ENCODE measurements at places on chromosomes 11 and 22. TPM values are rescaled to one million over a fixed set of nuclear protein-coding genes. Genes with fewer than 3 reads are reported as not detected.
A peak's percentile ranks its signal among the peaks of the same experiment; 100 is the strongest.

The DRD2 gene
- total RNA-seq: not detected

The RFPL1 gene
- not detected for total RNA-seq

The CDON gene
- 2.5 TPM for total RNA-seq

The DRD4 gene
- total RNA-seq: 3.1 TPM

The SYTL2 gene
- 7.3 TPM for total RNA-seq

The GDPD4 gene
- total RNA-seq: not detected

The OR8B12 gene
- total RNA-seq: not detected

The POU2AF2 gene
- total RNA-seq: not detected

GRCh38 chr11:36041988-36042611, 98.2 kb downstream of the LDLRAD3 start:
- no peak for DNase-seq

- DNase-seq: no peak
These were observed 12.9 kb downstream of the NEAT1 start for GRCh38 chr11:65435411-65435931.

DNA sequence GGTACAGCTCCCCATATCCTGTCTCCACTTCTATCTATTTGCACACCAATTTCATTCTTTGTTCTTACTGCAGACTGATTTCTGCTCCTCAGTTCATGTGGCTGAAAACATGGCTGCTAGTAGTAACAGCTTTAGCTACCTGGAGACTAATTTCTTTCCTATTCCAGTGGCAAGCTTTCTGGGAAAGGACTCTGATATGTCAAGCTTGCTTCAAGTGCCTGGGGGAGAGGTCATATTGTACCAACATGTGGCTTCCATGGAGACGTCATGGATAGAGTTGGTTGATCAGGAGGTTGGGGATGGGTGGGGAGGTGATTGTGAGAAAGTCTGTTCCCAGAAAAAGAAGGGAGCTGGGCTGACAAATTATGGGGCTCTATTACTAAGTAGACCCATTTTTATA, 44.9 kb downstream of the ADM start:
- DNase-seq: no peak

DNA sequence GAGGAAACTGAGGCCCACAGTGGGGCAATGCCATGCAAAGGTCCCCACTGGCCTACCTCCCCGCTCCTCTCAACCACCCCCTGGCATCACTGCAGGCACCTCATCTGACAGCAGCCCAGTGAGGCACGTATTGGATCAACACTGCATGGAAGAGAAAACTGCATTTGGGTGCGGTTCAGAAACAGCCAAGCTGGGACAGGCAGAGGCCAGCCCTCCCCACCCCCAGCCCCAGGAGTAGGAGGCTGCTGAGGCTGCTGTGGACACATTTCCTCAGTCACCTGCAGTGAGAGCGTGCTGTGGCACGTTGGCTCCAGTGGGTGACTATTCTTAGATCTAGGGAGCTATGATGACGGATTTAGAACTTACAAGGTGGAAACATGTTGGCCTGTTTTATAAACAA, 63.7 kb downstream of the KCNC1 start:
- DNase-seq: no peak

DNA sequence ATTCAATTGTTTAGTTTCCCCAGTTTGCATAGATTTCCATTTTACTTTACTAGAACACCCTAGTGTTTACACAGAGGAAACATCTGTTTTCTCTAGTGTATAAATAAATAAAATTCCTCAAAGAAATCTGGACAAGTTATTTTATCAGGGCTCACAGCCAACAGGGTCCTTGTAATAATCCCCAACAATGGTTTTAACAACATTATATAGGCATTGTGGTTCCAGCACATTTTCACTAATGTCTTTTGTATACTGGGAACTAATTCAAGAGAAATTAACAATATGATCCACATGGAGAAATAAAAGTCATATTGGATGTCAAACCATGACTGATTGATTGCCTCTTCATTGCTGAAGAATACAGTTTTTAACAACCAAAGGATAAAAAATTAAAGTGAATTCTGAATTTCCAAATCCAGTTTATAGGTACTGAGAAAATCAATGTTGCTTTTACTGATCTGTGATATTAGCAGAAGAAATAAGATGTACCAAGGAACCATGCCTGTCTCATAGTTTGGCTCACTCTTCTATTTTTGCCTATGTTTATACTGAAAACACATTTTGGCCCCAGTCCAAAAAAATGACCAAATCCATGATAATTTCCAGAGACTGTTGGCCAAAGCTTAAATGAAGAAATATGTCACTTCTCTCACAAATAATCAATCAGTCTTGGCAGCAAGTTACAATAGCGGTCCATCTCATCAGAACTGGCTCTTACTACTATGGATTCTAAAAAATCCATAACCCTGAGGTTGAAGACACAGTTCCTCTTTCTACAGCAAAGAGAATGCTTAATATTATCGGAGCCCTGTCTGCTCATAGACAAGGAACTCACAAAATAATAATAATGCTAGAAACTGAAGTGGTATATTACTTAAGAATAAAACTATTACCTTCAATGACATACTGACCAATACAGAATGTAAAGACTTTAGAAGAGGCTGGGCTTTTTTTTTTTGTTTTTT, 1.4 kb upstream of the MS4A13 start:
- DNase-seq: no peak

DNA sequence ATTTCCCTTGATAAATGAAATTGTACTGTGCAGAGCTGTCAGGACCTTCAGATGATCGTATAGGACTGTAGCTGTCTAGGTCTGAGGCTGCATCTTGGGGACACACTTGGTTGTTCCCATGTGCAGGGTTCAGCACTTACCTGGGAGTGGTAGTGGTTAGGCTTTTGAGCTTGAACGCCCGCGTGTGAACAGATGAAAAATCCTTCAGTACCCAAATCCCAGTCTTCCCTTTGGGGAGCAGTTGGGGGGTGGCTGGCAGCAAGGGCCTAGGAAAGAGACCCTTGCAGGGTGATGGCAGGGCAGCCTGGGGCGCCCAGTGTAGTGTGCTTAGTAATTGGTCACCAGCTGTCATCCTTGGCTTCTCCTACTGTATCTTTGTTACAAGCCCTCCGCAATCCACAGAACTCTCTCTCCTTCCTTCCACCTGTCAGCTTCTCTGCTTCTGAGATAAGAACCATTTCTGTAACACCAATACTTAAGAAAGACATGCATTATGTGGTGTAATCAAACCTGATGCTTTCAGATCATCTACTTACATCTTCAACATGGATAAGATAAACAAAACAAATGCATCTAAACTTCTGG, 64.6 kb downstream of the MORC2 start:
- DNase-seq: no peak

DNA sequence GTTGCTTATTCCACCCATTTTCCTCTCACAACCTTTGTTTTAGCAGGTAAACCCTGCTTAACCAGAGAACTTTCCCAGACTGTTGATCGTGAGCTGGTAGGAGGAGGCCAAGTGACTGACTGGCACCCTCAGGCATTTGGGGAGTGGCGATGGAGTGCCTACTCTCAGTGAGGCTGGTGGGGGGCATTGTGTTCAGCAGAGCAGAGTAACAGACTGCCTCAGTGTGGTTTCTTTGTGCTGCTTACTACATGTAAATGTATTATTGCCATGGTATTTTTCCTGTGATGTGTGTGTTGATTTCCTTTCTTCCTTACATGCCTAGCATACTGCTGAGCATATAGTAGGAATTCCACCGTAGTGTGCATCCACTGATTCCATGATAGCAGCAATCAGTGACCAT, 2.6 kb downstream of the MARK2 start:
- no peak for DNase-seq

GRCh38 chr11:92226331-92227229, 2.0 kb downstream of the FAT3 start:
- no peak for DNase-seq

GRCh38 chr22:41781507-41781906, 19.0 kb upstream of the CCDC134 start:
- no peak for DNase-seq

DNA sequence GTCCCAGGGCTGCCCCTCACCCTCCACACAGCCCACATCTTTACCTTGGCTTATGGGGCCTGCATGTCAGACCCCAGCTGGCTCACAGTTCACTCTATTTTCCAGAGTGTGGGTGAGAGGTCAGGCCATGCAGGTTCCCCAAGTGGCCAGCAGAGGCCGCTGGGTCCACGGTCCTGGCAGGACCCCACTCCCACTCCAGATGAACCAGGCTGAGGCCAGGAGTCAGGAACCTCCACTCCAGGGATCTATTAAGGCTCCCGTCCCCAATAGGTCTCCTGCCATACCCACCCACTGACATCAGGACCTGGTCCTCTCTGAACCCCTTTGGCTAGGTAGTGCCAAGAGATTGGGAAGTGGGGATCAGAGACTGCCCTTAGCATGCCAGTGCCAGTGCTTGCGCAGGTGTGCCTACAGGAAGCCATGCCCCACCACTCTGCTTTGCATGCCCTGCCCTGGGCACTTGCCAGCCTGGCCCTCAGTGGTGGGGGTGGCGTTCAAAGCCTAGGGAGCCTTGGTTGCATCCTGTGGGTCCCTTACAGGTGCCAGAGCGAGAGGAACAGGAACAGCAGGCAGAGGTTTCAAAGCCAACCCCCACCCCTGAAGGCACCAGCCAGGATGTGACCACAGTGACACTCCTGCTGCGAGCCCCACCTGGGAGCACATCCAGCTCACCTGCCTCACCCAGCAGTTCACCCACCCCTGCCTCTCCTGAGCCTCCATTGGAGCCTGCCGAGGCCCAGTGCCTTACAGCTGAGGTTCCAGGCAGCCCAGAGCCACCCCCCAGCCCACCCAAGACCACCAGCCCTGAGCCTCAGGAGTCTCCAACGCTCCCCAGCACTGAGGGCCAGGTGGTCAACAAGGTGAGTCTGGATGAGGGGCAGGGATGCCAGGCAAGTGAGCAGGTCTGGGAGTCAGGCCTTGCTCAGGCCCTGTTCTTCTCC, 8.3 kb downstream of the SMTN start:
- peak; percentile 64 for DNase-seq

DNA sequence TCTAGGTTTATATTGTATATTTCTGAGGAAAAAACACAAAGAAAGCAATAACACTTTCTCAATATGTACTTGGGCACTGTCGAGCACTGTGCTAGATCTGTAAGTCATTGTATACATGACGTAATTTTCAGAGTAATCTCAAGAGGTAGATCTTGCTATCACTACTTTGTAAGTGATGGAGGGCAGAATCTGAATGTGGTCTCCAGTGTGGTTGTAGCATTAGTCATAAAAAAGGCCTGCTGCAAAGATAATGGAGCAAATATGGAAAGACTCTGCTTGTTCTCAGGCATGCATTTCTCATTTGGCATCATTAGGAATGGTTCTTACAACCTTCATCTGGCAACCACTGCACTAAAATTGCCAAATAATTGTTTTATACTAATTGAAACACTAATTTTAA, 419.8 kb upstream of the CCDC179 start:
- DNase-seq: no peak

DNA sequence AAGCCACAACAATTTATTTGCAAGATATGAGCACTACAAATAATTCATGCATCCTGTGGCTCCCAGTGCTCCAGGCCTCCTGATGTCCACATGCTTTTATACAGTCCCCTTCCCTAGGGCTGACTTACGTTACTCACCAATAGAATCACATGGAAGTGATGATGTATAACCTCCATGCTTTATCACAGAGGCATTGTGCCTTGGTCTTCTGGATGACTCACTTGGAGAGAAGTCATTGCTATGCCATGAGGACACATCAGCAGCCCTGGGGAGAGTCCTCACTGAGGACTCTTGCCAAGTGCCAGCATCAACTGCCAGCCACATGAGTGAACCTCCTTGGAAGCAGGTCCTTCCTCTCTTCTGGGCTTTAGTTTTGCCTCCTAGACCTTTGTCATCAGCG, 22.0 kb upstream of the IGSF9B start:
- DNase-seq: no peak

- no peak for DNase-seq
These were observed 15.6 kb upstream of the ACER3 start for GRCh38 chr11:76845069-76845468.

GRCh38 chr11:45102810-45103621, 43.4 kb upstream of the PRDM11 start:
- peak; percentile 66 for DNase-seq

DNA sequence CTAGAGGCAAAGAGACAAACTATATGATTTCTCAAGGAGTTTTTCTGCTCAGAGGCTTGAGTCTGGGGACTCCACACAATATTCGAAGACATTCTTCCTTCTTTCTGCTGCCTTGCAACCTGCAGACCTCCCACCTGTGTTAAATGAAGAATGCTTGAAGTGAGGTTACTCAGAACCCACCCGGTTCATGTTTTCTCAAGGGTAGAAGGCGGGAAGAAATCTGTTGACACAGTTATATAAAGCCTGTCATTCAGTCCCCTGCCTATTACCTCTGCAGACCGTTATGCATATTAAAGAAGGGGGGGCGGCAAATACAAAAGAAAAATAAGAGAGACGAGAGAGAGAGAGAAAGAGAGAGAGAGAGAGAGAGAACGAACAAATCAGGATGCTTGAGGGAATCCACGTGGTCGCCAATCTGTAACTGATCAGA, 2.2 kb upstream of the KMT2A start:
- peak; percentile 85 for DNase-seq

DNA sequence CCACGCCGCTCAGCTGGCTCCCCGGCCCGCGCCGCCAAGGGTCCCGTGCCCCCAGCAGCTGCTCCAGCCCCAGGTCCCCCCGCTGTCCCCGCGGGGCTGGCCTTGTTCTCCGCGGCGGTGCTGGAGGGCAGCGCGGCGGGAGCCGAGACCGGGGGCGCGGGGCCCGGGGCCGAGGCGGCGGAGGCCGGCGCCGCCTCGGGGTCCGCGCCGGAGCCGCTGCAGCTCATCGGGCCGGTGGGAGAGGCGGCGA, 128 bp downstream of the TAF10 start:
- no peak for DNase-seq

DNA sequence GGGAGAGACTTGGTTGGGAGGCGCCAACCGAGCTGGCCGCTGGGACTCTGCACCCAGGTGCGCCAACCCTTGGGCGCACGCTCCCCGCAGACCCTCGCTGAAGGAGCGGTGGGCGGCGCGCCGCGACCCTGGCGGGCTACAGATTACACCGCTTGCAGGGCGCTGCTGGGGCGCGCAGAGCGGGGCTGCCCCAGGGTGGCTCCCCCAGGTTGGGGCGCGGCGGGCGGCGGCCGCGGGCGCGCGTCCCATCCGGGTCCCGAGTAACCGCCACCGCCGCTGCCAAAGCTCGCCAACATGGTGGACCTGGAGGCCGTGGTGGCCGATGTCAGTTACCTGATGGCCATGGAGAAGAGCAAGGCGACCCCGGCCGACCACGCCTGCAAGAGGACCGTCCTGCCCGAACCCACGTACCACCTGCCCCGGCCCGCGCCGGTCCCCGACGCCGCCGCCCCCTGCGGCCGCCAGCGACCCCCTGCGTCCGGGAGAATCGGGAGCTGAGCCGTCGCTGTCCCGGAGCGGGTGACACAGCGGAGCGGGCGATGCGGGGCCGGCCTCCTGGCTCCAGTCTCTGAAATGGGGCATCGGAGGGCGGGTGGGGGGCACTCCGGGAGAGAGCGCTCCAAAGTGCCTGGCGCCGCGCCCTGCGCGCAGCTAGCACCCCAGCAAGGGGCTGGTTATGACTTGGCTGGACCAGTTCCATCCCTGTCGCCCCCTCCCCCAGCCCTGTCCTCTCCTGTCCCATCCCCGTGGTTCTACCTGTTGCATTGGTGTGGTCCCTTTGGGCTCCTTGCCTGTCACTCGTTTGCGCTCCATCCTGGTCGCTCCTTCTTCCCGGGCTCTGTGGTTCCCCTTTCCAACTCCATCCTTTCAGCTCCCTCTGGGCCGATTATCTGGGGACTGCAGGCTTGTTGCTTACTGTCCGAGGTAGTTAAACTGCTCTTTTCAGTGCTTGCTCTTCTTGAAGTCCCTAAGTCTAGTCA, 143.3 kb upstream of the GRK3 start:
- no peak for DNase-seq

All from OCI-LY7 (cell line).